Choroid plexus epithelial cell (primary cell): ENCODE measurements at places on chromosomes 11 and 22.

DNA sequence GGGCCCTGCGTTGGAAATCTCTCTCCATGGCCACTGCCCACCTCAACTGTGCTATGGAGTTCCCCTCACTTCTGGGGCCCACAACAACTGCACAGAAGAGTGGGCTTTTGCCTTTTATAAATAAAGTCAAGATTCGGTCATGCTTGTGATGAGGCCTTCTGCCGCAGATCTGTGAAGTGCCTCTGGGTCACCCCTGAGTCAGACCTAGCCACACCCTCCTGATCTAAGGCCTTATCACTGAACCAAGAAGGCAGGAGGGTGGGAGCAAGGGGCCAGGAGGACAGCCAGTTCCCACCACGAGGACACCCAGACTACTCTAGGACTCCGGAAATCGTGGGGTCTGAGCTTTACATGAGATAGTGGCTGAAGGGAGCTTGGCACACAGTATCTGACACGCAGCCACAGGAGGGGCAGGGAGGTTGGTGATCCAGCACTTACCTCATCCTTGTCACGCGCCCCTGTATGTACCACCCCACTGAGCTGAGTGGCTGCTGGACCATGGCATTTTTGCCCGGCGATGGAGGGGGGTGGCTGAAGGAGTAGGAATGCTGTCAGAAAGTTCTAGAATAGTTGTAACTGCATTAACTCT lies 115.7 kb downstream of the ABTB2 start:
- no peak for DNase-seq

GRCh38 chr11:107078375-107078774 lies 60.1 kb upstream of the GUCY1A2 start:
- DNase-seq, result no peak

DNA sequence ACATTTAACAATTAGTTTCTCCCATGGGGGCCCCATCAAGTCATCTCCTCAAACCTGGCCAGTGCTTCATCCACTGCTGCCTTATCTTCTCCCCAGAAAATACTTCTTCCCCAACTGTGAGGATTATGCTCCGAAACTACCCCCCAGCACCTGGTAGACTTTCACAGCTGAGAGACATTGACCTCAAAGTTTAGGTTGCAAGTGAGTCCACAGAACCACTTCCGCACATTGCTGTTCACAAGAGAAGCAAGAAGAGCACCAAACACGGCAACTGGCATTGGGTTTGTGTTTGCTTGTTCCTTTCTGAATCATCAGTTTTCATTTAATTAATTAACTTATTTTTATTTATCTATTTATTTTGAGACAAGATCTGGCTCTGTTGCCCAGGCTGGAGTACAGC lies 6.1 kb downstream of the MCHR1 start:
- DNase-seq, result no peak

GRCh38 chr11:95426823-95427462 lies 195.9 kb upstream of the SESN3 start:
- DNase-seq, result no peak

DNA sequence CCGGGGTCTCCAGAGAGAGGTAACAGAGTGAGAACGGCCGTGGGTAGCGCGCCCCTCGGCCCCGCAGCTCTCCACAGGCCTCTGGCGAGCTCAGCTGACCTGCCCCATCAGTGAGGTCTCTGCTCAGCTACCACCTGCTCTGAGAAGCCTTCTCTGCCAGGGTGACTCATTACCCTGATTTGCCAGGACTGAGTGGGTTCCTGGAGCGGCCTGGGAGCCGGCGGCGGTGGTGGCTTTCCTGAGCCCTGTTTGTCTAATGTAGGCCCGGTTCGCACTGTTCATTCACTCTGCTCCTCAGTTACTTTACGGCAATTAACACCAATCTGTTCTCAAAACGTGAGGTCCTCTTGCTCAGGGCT lies 351.0 kb upstream of the B3GAT1 start:
- DNase-seq, result no peak

DNA sequence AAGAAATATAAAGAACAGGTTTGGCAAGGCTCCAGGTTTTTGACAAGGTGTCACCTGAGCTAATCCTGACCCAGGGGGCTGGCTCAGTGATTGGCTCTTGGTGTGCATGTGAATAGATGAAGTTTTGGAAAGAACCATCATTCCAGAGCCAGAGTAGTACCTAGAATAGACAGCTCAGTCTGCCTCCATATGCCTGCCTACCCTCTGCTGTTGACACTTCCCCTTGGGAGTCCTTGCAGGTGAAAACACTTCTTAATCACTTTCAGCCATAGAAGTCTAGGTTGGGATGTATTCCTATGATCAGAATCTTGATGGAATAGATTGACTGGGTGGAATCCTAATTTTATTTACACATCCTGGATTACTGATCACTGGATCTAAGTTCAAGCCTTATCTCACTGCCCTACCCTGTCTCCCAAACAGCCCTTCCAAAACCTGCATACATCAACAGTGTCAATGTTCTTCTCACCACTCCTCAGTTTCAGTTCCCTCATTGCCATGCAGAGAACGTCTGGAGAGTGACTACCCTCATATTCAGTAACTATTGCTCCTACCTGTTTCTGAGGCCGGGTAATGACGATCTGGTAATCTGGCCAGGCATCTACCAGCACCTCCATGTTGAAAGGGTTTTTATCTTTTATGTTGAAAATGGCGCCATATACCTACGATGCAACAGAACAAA lies 6.7 kb downstream of the GLYATL2 start:
- no peak for DNase-seq

GRCh38 chr11:64794526-64794925 lies 8.5 kb downstream of the MAP4K2 start:
- no peak for DNase-seq

DNA sequence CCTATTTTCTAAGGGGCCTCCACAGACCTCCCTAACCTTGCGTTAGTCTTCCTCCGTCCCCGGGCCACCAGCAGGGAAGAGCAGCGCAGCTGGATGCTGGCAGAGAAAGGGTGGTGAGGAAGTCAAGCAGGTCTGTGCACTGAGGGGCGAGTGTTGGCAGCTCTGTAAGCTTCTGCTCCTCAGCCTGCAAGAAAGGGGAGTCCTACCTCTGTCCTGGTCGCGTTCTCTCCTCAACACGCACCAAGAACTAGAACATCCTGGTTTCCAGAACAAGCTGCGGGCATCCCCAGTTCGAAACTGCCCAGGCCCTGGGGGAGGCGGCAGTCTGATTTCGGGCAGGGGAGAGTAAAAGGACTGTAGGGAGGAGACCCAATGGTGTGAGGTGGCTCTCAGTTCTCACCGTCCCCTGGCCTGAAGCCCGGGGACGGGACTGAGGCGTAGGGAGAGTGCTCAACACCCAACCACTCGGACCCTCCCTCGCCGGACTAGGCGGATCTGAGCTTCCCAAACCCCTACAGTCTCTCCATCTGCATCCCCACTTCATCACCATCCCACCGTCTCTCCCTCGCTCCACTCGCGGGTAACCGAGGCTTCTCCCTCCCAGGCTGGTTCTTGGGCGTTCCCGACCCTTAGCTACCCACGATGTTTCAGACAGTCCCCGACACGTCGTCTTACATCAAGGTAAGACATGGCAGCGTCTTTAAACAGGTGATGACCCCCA lies 7.7 kb upstream of the FLI1 start:
- DNase-seq, result no peak

DNA sequence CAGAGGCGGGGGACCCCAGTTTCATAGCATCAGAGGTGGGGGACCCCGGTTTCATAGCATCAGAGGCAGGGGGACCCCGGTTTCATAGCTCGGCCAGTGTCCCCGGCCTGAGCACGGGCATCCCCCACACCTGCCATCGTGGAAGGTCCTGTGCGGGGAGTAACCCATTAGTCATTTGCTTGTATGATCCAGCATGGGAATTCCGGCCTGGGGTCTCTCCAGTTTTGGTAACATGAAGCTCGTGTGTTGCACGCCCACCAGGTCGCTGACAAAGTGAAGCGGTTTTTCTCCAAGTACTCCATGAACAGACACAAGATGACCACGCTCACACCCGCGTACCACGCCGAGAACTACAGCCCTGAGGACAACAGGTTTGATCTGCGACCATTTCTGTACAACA lies 29.0 kb upstream of the KRTAP5-7 start:
- no peak for DNase-seq

DNA sequence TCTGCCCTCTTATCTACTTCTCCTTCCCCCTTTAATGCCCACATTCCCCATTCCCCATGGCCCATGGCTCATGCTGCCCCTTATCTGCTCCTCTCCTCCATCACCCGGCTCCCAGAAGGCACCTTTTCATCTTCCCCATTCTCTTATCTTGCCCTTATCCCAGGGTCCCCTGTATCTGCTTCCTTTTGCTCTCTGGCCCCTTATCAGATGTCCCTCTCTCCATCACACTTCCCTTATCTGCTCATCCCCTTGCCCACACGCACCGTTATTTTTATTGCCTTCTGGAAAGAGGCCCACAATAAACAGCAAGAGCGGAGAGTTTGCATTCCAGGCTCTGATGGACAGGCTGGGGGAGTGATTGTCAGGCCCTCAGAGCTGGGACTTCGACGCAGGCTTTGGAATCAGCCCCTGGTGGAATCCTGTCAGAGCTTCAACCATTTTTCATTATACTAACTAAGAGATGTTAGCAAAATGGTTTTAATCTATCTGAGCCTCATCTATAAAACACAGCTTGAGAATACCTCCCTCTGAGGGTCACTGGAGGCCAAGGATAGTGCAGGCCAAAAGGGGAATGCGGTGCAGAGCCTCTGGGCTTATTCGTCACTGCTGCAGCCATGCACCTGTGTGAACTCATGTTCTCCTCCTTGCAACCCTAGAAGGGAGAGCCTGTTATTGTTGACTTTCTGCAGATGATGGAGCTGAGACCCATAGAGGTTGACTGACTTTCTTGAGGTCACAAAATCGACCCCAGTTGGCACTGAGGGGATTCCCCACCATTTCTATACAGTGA lies 37.0 kb upstream of the LRRC55 start:
- DNase-seq, result no peak
